Amygdala (tissue), 56 donors: ENCODE measurements at places on chromosomes 12 and 14.

GRCh38 chr14:64940336-64940910, 2.1 kb downstream of the GPX2 start:
- DNase-seq = no peak

DNA sequence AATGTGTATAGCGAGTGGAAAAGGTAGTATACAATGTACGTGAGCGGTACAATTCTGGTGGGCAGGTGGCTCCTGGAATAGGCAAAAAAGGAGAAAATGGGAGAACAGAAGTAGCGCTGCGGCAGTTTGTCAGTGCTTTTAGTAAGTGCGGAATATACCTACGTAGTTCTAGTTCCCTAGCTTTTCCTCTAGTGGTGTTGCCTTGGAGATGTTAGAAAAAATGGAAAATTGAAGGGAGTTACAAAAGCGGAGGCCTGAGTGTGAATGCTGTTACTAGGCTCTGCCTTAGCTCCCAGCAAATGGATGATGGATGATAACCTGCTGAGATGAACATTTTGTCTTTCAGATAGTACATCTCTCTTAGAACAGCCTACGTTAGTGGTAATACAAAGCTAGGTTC, 1.1 kb downstream of the TTC8 start:
- DNase-seq = no peak

- no peak for DNase-seq
Observed at GRCh38 chr12:59401862-59402261, 194.0 kb upstream of the SLC16A7 start.

GRCh38 chr12:58250077-58250476, 308.7 kb downstream of the ATP23 start:
- DNase-seq = no peak

- DNase-seq = no peak
Observed at GRCh38 chr12:88237954-88238353, 95.8 kb downstream of the TMTC3 start.
